Astrocyte (in vitro differentiated cells and primary cell): ENCODE measurements at places on chromosomes 3 and 15. TPM values are rescaled to one million over a fixed set of nuclear protein-coding genes. Genes with fewer than 3 reads are reported as not detected.

DNA sequence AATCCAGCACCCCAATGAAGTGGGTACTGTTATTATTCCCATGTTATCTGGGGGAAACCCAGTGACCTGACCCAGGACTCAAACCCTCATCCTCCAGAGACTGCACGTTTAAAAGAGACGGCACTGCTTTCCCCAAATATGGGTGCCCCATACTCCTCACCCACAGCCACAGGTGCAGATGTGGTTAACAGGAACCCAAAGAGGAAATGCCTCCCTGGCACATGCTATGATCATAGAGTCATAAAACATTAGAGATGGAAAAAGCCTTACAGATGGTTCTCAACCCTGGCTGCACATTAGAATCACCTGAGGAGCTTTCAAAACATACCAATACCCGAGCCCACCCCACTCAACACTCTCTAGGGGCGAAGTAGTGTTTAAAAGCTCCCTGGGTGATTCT lies 111.5 kb downstream of the SEMA5B start:
- no peak overlapping the region for H3K27ac ChIP-seq
- peaks cover 7% of the 10 kb centered on the region for H3K27me3 ChIP-seq
- no peak for DNase-seq
- no peaks in the 10 kb centered on the region for H3K36me3 ChIP-seq

- peaks cover 55% of the 10 kb centered on the region for H3K4me1 ChIP-seq
- H3K27me3 ChIP-seq: no peaks in the 10 kb centered on the region
- no peaks in the 10 kb centered on the region for H3K36me3 ChIP-seq
- peak overlapping the region; percentile 54 for H3K27ac ChIP-seq
- H3K4me3 ChIP-seq: peak overlapping the region; percentile 83
Measured at GRCh38 chr3:72888546-72889309, 882 bp downstream of the GXYLT2 start.

DNA sequence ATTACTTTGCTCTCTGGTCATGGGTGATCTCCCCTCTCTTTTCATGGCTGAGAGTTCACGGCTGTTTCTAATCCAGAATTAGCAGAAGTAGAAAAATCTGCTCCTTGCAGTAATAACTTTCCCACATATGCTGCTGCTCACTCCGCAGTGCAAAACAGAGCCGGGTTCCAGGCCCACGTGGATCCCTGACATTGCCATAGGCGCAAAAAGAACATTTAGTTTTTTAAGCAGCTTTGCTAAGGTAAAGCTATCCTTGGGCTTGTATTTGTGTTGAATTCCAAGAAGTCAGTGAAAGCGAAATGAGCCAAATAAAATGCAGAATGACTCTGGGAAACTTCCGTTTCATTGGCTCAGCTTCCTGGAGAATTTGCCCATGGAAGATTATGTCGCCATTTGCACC lies 633.7 kb upstream of the SUCLG2 start:
- no peak overlapping the region for H3K4me3 ChIP-seq
- no peaks in the 10 kb centered on the region for H3K4me1 ChIP-seq
- no peak overlapping the region for H3K27ac ChIP-seq
- no peaks in the 10 kb centered on the region for H3K27me3 ChIP-seq
- no peak for DNase-seq

KCNMB3 gene
- 0.75 and 1.7 TPM in 2 replicates for total RNA-seq

GRCh38 chr3:12307136-12307535 lies 18.3 kb downstream of the PPARG start:
- no peak for DNase-seq
- H3K27ac ChIP-seq: peak overlapping the region; percentile 7
- no peaks in the 10 kb centered on the region for H3K36me3 ChIP-seq
- H3K4me1 ChIP-seq: peaks cover 5% of the 10 kb centered on the region
- no peaks in the 10 kb centered on the region for H3K27me3 ChIP-seq
- H3K4me3 ChIP-seq: no peak overlapping the region

ALDH1L1 gene
- not detected in 2 replicates for total RNA-seq

GRCh38 chr3:127123533-127123932 lies 69.4 kb upstream of the PRR23E start:
- H3K4me3 ChIP-seq: no peak overlapping the region
- no peak overlapping the region for H3K27ac ChIP-seq
- no peaks in the 10 kb centered on the region for H3K27me3 ChIP-seq
- no peak for DNase-seq

DNA sequence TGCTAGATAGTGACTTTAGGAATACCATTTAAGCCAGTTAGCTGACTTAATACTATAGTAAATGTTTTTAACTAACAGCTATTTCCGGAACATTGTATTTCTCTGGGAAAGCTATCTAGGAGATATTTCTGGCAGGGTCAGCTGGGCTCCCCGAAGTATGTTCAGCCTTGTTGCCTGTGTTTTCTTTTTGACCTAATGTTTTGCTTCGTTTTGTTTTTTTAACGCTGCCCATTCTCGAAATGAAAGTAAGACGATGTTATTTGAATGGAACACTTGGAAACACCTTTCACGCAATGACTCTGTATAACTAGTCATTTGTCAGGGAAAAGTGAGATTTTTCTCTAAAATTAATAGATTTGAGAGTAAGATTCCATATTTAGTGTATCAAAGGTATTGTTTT lies 702.9 kb upstream of the NAALADL2 start:
- no peaks in the 10 kb centered on the region for H3K4me1 ChIP-seq
- no peak overlapping the region for H3K27ac ChIP-seq
- H3K4me3 ChIP-seq: no peak overlapping the region
- H3K27me3 ChIP-seq: no peaks in the 10 kb centered on the region
- no peaks in the 10 kb centered on the region for H3K36me3 ChIP-seq

OXTR gene
- 2.2 and 3.0 TPM in 2 replicates for total RNA-seq

DNA sequence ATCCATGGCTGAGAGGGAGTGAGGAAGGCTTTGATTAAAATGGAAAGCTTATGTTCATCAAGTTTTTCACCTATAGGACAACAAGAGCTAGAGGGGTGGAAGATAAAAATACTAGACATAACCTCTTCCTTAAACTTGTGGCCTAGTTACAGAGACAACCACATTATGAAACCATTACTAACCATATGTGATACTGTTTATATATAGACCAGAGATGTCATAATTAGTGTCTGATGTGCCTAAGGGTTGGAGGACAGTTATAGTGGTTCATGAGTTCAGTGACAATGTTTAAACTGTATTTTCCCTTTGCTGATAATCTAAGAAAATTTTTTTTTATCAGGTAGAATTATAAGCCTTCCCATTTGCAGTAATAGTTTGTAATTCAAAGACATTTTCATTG lies 23.7 kb downstream of the PHLDB2 start:
- H3K36me3 ChIP-seq: peaks cover 29% of the 10 kb centered on the region
- no peak overlapping the region for H3K27ac ChIP-seq
- no peaks in the 10 kb centered on the region for H3K4me1 ChIP-seq
- no peak for DNase-seq
- H3K4me3 ChIP-seq: no peak overlapping the region

DNA sequence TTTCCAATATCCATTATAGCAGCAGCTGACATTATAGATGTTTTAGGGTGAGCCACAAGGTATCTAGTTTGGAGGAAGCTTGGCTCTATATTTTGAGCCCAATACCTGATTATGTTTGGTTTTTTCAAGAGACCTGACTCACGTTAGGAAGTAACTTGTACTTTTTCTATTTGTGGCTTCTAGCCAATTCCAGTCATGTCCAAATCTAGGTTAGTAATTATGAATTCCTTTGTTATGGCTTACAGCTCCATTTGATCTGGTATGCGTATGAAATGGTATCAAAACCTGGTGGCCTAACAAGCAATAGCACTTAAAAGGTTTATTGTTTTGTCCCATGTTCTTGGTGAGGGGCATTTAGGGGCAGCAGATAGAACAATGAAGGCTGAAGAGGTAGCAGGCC lies 115.9 kb downstream of the TOP2B start:
- no peak overlapping the region for H3K4me3 ChIP-seq
- no peaks in the 10 kb centered on the region for H3K36me3 ChIP-seq
- H3K27ac ChIP-seq: no peak overlapping the region
- no peaks in the 10 kb centered on the region for H3K27me3 ChIP-seq
- H3K4me1 ChIP-seq: peaks cover 11% of the 10 kb centered on the region
- DNase-seq: peak; percentile 50

DNA sequence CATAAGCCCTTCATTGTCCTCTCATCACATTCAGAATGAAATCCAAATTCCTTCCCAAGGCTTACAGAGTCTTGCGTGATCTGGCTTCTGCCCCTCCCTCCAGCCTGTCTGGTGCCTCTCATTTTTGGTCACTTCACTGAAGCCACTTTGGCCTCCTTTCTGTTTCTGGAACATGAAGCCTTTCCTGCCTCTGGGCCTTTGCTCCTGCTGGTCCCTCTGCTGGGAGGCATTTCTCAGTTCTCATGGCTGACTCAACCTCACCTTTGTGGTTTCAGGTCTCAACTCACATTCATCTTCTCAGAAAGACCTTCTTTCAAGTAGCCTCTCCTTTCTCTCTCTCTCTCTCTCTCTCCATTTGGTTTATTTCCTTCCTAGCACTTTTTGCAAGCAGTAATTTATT lies 43.9 kb upstream of the BHLHE40 start:
- peaks cover 4% of the 10 kb centered on the region for H3K4me1 ChIP-seq
- no peaks in the 10 kb centered on the region for H3K36me3 ChIP-seq
- H3K4me3 ChIP-seq: no peak overlapping the region
- DNase-seq: peak; percentile 54

- peak within 1 kb of the TSS; percentile 98 for H3K27ac ChIP-seq
- H3K4me3 ChIP-seq: peak within 1 kb of the TSS; percentile 70
- H3K36me3 ChIP-seq: no peaks in the 10 kb centered on the region
- H3K27me3 ChIP-seq: no peaks in the 10 kb centered on the region
- peaks cover 51% of the 10 kb centered on the region for H3K4me1 ChIP-seq
Measured at GRCh38 chr3:64224826-64225610, at the start of gene PRICKLE2. Gene PRICKLE2, minus strand, starts transcription at chr3:64225466. Its CDS starts 26,539 bp downstream, at chr3:64198927.

GRCh38 chr3:183283886-183284285 lies 30.8 kb downstream of the B3GNT5 start:
- H3K27me3 ChIP-seq: no peaks in the 10 kb centered on the region
- H3K27ac ChIP-seq: no peak overlapping the region
- DNase-seq: peak; percentile 32
- no peak overlapping the region for H3K4me3 ChIP-seq
- H3K36me3 ChIP-seq: no peaks in the 10 kb centered on the region
- H3K4me1 ChIP-seq: peaks cover 36% of the 10 kb centered on the region

POLQ gene
- 0.82 and 1.3 TPM in 2 replicates for total RNA-seq

HESX1 gene
- total RNA-seq: 0.67 and 1.1 TPM in 2 replicates

POPDC2 gene
- total RNA-seq: 1.8 and 2.1 TPM in 2 replicates

GRCh38 chr3:183151086-183151485 lies 11.4 kb downstream of the LAMP3 start:
- DNase-seq: no peak
- H3K4me1 ChIP-seq: no peaks in the 10 kb centered on the region
- H3K27me3 ChIP-seq: peaks cover 54% of the 10 kb centered on the region
- no peak overlapping the region for H3K4me3 ChIP-seq

- H3K36me3 ChIP-seq: peaks cover 45% of the 10 kb centered on the region
- H3K27me3 ChIP-seq: no peaks in the 10 kb centered on the region
- DNase-seq: no peak
- no peaks in the 10 kb centered on the region for H3K4me1 ChIP-seq
- H3K4me3 ChIP-seq: no peak overlapping the region
- no peak overlapping the region for H3K27ac ChIP-seq
Measured at GRCh38 chr15:73582851-73583379, 50.3 kb downstream of the NPTN start.

GPR149 gene
- not detected in 2 replicates for total RNA-seq

- DNase-seq: no peak
- H3K27me3 ChIP-seq: no peaks in the 10 kb centered on the region
- H3K4me1 ChIP-seq: no peaks in the 10 kb centered on the region
Measured at GRCh38 chr3:70488816-70489215, 176.4 kb upstream of the MDFIC2 start.

DNA sequence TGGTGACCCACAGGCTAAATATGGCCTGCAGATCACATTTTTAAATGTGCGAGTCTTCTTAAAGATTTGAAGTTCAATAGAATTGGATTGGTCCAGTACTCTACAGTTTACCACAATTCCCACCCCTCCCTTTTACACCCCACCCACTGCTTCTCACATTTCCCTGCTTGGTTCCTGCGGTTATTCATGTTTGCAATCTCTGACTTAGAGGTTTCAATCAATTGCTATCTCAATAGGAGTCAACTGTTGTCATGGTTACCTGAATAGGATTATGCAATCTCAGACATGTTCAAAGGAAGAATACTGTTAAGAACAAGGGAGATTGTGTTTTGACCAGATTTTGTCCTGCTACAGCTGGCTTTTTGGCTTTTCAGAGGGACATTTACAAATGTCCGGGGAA lies 4.9 kb upstream of the C3orf49 start:
- no peaks in the 10 kb centered on the region for H3K27me3 ChIP-seq
- no peaks in the 10 kb centered on the region for H3K4me1 ChIP-seq
- H3K36me3 ChIP-seq: no peaks in the 10 kb centered on the region
- no peak overlapping the region for H3K27ac ChIP-seq

BNC1 gene
- 9.3 and 13.7 TPM in 2 replicates for total RNA-seq

DNA sequence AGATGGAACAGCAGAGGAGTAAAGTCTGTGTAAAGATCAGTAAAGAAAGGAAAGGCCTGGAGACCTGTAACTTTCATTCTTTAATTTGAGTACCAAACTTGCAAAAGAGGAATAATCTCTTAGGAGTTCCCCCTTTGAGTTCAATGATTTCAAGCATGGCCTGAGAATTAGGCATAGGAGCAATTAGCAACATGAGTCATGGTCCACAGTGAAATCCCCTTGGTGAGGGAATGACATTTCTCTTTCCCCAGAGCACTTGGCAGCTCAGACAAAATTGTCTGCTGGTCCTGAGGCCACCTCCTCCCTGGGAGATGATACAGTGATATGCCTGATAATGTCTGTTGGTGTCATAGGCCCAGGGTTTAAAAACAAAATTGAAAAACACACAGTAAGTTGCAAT lies 81.4 kb upstream of the CRBN start:
- H3K4me3 ChIP-seq: no peak overlapping the region
- H3K36me3 ChIP-seq: no peaks in the 10 kb centered on the region
- no peak overlapping the region for H3K27ac ChIP-seq

IMPDH2 gene
- total RNA-seq: 111 and 119 TPM in 2 replicates

DNA sequence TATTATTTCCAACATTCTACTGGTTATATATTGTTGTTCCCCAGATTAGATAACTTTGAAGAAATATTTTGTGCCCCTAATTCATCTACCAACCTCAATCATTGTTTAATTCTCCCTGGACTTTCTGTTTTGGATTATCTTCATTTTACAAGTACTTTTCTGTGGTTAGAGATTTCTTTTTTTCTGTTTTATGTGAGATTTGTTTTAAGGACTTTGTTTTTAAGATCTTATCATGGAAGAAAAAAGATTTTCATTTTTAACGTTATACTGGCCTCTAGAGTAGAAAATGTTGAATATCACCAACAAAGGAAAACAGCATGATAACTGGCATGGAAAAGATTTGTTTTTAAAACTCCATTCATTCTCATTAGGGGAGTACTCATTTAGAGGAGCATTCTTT lies 210.9 kb upstream of the KCNMB2 start:
- peaks cover 7% of the 10 kb centered on the region for H3K4me1 ChIP-seq
- H3K36me3 ChIP-seq: no peaks in the 10 kb centered on the region
- H3K27me3 ChIP-seq: no peaks in the 10 kb centered on the region

GRCh38 chr15:23797747-23798446 lies 110.8 kb upstream of the NDN start:
- no peak overlapping the region for H3K4me3 ChIP-seq
- no peaks in the 10 kb centered on the region for H3K4me1 ChIP-seq
- no peak for DNase-seq
- H3K27me3 ChIP-seq: no peaks in the 10 kb centered on the region

GRCh38 chr3:111917300-111917699 lies 58.2 kb downstream of the PHLDB2 start:
- peaks cover 56% of the 10 kb centered on the region for H3K36me3 ChIP-seq
- H3K27me3 ChIP-seq: no peaks in the 10 kb centered on the region
- H3K4me3 ChIP-seq: no peak overlapping the region
- DNase-seq: peak; percentile 70

CEMIP gene
- total RNA-seq: 3.6 and 5.5 TPM in 2 replicates

- H3K36me3 ChIP-seq: no peaks in the 10 kb centered on the region
- H3K27ac ChIP-seq: no peak overlapping the region
Measured at GRCh38 chr3:110750201-110750600, 321.4 kb upstream of the NECTIN3 start.

GRCh38 chr3:122091602-122092295 lies 36.6 kb downstream of the CD86 start:
- no peak for DNase-seq
- H3K27ac ChIP-seq: no peak overlapping the region
- no peak overlapping the region for H3K4me3 ChIP-seq
- no peaks in the 10 kb centered on the region for H3K4me1 ChIP-seq
